ENCODE measurements at places on chromosomes 4 and X.

DNA sequence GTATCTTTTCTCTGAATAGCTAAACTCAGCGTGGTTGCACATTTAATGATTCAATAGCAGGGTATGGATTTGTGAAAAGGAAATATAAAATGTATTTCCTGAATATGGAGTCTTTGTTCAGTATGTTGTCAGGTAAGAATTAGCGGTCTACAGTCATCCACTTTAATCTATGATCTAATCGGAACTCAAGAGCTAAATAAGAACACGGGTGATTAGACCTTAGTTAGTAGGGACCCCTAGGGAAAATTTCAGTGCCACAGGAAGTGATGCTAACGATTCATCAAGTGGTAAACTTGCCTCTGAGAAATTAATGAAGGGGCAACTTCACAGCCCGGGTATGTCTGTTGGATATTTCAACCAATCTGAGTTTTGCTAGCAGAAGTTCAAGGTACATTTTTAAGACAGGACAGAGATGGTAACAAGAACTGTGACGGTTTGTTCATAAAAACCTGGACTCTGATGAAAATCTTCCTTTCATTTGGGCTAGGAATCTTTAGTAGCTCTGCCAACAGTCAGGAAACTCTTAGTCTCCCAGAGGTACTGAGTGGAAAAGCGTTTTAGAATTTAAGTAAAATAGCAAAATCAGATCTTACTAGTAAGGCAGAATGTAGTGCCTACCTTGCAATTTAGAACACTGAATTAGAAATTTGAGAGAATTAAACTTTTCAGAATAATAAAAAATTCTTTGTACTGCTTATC, 47.1 kb downstream of the PCDH7 start:
- DNase-seq: no peak

DNA sequence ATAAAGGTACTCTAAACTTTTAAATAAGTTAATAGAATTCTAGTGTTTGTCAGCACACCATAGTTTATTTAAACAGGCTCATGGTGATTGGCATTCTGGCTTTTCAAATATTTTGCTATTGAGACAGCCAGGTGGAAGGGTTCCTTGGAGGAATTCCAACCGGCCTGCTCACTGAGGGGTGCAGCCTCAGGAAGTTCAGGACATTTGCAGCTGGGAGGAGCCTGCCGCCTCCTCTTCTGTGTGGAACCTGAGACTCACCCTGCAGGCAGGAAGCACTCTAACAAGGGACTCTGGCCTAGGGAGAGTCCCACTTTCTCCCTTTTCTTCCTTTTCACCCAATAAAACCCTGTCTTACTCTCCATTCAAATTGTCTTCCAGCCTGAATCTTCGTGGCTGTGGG, 1328.0 kb downstream of the FSTL5 start:
- no peak for DNase-seq

DNA sequence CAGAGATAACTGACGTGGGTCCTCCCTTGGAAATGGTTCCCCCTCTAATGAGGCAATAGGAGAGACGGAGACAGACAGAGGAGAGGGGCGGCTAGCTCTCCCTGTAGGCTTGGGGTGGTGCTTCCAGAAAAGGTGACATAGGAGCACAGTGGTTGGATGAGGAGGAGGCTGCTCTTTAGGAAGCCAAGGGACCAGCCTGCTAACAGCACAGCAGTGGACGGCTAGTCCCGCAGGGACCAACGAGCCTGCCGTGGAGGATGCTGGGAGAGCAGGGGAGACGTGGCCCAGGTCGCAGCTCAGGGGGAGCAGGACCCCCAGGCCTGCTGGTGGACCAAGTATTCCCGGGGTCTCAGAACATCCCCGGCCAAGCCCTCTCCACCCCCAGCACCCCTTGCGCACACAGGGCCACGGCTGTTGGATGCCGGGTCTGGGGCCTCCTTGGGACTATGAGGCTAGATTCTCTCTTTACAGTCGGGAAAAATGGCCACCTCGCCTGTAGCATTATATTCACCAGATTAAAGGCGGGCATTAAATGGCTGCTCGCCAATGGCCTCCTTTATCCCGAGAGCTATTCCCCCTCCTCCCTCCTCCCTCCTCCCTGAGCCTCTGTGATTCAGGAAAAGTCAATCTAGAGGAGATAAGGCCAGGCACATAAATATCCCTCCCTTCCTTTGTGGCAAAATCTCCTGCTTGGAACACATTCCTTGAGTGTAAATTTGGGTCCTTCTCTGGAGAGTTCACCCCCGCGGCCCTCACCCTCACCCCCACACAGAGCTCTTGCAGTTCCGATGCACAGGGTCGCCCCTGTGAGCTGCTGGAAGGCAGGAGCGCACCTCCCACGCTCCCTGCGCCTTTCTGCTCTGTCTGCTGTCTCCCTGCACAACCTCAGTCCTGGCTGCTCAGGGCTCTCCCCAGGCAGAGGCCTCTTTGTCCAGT, 30.5 kb upstream of the NSG1 start:
- no peak for DNase-seq

GRCh38 chr4:86596807-86597206, 2.7 kb downstream of the PTPN13 start:
- DNase-seq: no peak

DNA sequence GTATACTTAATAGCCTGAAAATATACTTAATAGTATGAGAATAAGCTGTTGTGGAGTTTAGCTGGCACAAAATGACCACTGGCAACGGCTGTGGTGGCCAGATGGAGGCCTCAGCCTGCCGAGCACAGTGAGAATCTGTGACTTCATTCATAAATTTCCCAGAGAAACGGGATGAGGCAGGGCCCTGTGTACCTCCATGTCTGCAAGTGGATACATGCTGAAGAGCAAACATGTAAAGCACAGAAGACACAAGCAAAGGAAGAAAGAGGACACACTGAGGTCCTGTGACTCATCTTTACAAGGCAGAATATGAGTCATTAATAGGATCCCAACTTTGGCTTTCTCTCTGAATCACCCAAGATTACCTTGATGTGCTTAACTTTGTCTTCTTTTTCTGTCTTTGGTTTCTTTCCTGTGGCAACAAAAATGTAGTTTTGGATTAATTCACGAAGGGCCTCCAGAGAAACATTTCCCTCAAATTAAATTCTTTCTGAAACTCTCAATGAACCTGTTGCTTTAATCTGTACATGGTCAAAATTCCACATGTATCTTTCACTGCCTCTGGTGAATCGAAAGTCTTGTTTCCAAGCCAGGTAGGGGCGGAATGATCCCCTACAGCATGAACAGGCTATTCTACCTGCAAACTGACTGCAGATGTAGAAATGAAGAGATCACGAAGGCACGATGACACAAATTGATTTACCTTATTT, 56.4 kb downstream of the IRF2 start:
- DNase-seq: no peak

- no peak for DNase-seq
Measured at GRCh38 chr4:42554072-42554471, 102.8 kb downstream of the ATP8A1 start.

GRCh38 chr4:53011259-53011905, 149.3 kb downstream of the RASL11B start:
- no peak for DNase-seq

DNA sequence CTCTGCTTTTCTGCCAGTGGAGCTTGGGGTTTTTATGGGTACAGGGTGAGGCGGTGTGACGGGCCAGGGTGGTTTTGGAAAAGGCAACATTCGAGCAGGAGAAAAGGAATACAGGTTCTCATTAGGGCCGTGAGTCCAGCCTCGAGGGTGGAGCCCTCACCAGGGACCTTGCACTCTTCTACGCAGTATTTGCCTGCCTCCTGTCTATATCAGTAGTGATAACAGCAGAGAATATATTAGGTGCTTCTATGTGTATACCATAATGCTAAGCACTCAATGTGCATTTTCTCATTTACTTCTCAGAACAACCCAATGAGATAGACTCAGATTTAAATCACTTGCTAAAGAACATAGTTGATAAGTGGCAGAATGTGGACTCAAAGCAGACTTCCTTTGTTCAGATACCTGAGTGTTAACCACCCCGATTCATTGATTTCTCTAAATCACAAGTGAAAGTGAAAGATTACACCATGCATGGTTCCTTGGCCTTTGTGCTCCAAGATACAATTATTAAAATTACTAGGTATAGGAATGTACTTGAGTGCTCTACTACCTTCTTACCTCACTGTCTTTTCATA, 403.9 kb downstream of the PCDH7 start:
- DNase-seq: no peak

DNA sequence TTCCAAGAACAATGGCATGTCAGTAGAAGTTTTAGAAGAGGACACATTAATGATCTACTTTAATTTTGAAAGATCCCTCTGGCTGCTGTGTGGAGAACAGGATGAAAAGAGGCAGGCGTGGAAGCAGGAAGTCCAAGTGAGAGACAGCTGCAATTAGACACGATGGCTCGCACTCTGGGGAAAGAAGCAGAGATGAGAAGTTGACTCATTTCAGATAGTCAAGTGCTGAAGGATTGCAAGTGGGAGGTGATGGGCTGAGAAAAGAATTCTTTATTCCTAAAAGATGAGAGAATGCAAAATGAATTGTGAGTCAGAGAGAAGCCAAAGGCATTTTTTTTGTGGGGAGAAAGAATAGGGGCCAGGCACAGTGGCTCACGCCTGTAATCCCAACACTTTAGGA, 16.5 kb downstream of the RXFP1 start:
- DNase-seq: no peak

DNA sequence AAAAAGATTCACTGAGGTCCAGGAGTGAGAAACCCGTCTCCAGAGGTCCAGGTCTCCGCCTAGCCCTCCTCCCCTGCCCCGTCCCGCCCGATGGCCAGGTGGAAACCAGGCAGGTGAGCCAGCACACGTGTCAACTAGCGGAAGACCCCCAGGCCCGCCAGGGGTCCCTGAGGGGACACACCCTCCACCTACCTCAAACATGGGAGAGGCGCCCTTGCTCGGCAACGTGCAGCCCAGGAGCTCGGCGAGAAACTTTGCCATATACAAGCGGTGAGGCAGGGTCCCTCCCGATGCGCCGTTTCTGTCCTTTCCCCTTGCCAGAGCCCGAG, 330.0 kb downstream of the HNRNPD start:
- no peak for DNase-seq

GRCh38 chrX:130262231-130262630, 6.5 kb downstream of the ZNF280C start:
- DNase-seq: no peak

DNA sequence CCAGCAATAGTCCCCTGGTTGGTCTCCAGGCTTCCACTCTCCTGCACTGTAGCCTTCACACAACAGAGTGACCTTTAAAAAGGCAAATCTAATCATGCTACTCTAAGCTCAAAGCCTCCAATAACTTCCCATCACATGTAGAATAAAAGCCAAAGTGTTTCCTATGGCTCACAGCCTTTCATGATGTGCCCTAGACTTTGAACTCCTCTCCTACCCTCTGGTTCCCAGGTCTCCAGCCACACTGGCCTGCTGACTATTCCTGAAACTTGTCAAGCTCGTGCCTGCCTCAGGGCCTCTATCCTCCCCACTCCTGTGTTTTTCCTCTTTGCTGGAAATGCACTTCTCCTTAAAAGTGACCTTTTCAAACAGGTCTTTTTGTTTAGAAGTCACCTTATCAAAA, 3.1 kb downstream of the MANBA start:
- no peak for DNase-seq

GRCh38 chr4:128868758-128869157, 59.3 kb downstream of the JADE1 start:
- DNase-seq: no peak

- no peak for DNase-seq
Measured at GRCh38 chrX:41384051-41384705, 50.2 kb downstream of the DDX3X start.

DNA sequence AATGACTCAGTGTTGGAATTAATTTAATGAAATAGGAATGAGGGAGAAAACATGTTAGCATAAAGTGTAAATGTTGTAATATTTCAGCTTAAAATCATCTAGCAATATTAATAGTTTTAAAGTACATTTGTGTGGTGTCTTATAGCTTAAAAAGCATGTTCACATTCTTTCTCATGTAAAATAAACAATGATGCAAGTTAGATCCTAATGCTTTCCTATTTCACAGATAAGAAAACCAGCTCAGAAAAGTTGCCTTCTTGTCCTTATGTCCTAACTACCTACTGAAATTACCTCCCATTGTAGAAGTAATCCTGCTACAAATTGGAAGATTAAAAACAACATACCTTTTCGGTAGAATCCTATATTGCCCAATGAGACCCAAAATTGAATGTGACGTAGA, 40.9 kb upstream of the PRDM8 start:
- DNase-seq: no peak
